Activated T-helper 1 cell treated with anti-CD3 and anti-CD28 coated beads, Interleukin-12 subunit alpha, Interleukin-12 subunit beta, Interleukin-2, Interleukin-4 antibody, amounts not matched to agents 30 ng/mL and 10 ng/mL and 1 ng/mL, durations not matched to agents 14 hours and 24 hours and 36 hours (primary cell): ENCODE measurements at places on chromosomes 1 and 21.

DNA sequence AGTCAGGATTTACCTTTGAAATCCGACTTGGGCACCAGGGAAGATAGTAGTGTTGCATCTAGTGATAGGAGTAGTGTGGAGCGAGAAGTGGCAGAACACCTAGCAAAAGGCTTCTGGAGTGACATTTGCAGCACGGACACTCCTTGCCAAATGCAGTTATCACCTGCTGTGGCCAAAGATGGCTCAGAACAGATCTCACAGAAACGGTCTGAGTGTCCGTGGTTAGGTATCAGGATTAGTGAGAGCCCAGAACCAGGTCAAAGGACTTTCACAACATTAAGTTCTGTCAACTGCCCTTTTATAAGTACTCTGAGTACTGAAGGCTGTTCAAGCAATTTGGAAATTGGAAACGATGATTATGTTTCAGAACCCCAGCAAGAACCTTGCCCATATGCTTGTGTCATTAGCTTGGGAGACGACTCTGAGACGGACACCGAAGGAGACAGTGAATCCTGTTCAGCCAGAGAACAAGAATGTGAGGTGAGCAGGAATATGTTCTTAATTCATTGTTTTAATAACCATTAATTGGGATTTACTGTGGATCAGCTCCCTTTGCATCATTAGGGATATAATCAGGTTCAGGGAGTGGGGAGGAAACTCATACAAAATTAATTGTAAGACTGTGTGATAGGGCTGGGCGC is 28.3 kb downstream of the BACH1 start:
- no peak for DNase-seq

- no peak for DNase-seq
These were observed 15.0 kb downstream of the BTG3 start for GRCh38 chr21:17597680-17598079.

DNA sequence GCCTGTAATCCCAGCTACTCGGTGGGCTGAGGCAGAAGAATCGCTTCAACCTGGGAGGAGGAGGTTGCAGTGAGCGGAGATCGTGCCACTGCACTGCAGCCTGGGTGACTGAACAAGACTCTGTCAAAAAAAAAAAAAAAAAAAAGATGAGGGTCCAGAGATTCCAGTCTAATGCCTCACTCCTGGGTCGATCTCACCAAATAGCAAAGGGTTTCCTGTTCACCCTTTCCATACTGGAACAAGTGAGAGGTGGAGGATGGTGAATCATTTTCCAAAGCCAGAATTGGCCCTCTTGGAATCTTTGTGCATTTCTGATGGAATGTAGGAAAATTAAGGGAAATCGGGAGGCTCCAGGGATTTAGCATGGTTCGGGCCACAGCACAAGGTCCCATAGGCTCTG is 58.1 kb upstream of the ZNF648 start:
- no peak for DNase-seq

GRCh38 chr1:216702170-216702569 is 21.1 kb downstream of the ESRRG start:
- no peak for DNase-seq

- no peak for DNase-seq
These were observed 9.7 kb upstream of the LHX8 start for GRCh38 chr1:75124510-75124909.

DNA sequence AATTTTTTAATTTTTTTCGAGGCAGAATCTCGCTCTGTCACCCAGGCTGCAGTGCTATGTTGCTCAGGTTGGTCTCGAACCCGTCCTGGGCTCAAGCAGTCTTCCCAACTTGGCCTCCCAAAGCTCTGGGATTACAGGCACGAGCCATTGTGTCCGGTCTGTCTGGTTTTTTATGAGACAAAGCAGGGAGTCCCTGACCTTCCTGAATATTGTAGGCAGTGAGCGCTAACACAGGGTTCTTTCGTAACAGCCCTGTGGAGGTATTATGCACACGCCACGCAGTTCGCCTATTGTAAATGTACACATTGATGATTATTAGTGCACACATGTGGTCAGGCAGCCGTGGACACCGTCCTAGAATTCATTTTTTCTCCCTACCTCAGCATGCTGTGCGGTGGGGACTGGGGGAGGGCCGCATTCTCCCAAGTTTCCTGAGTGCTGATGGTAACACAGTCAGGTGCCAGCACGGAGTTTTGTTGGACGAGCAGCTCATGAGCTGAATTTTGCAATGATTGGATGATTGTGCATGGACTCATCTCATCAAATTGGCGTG is 19.6 kb downstream of the SPSB1 start:
- DNase-seq, result no peak

DNA sequence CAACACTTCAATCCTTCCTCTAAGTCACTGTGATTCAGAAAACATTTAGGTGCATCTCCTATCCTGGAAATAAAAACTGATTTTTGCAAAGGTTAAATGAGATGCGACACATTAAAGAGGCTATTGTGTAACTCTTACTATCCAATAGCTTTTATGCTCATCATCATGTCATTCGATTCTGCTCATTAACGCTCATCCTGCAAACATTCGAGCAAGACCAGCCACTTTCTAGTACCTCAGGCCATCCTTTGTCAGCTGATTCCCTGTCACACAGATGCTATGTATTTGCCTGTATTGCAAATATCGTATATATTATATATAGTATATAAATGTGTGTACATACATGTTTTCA is 131.6 kb downstream of the TLR5 start:
- no peak for DNase-seq

DNA sequence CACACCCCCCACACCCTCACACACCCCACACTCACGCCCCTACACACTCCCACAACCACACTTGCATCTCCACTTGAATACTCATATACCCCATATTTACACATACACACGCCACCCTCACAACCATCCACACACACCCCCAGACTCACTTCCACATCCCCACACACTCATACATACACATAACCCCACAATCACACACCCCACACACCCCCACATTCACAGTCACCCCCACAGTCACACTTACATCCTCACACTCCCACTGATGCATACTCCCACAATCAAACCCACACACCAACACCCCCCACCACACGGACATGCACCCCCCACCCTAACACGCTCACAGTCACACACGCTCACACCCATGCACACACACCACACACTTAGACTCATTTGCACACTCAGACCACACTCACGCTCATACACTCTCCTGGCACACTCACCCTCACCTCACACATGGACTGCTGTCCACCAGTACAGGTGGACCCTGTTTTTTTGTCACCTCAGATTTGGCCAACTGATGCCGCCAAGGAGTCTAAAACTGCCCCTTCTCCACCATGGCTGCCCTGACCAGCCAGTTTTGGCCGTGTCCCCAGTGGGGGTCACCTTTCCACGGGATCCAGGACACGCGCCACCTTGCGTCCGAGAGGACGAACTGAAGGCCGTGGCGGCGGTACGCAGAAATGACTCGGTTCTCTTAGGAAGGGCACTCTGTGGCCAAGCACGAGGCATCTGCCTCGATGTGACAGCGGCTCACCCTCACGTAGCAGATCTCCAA is 45.3 kb upstream of the EDN2 start:
- DNase-seq, result no peak

GRCh38 chr1:2439369-2439768 is 27.0 kb upstream of the PEX10 start:
- DNase-seq, result no peak

GRCh38 chr1:205656236-205656635 is 24.1 kb downstream of the SLC45A3 start:
- no peak for DNase-seq

DNA sequence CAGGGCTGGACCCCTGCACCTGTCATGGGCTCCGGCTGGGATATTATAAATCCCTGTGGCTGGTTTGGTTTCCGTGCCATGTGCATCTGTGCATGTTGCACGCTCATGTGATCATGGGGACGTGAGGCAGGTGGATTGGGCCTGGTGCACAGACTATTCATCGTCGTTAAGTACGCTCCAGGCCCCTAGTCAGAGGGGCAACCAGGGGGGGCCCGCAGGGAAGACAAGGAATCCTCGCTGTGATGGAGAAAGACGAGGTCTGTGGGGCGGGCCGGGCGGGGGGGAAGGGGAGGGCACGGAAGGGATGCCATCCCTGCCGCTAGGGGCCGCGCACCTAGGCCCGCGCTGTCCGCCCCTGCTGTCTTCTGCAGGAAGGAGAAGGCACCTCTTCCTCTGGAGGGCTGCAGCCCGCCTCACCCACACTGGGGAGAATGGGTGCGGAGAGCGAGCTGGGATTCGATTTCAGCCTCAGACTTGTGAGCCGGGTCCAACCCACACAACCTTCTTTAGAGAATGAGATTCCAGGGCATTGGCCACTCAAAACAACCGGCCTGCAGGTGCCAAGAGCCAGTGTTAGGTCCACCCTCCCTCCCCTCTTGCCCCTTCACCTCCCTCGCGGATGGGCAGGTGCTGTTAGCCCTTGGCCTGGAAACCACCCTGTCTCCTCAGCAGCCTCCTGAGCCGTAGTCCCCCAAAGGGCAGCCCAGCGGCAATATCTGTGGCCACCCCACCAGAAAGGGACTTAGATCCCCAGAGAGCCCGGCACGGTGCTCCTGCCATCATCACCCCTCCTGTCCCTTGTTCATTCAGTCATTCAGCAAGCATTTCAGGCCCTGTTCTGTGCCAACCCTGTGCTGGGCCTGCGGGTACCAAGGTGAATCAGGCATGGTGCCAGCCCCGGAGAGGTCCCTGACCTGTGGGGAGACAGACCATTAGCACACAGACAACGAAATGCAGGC is 950 bp upstream of the LRP8 start:
- DNase-seq, result peak; percentile 4

DNA sequence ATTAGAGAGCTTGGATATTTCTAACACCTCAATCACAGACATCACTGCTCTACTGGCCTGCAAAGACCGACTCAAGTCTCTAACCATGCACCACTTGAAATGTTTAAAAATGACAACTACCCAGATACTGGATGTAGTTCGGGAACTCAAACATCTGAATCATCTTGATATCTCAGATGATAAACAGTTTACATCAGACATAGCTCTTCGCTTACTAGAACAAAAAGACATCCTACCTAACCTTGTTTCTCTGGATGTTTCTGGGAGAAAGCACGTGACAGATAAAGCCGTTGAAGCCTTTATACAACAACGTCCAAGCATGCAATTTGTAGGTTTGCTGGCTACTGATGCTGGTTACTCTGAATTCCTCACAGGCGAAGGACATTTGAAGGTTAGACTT is 45.1 kb downstream of the ZYG11B start:
- DNase-seq, result no peak

GRCh38 chr1:186930238-186930637 is 101.5 kb downstream of the PLA2G4A start:
- no peak for DNase-seq

- no peak for DNase-seq
These were observed 122.1 kb upstream of the SERBP1 start for GRCh38 chr1:67552336-67552759.

GRCh38 chr1:168344517-168344916 is 63.8 kb downstream of the TBX19 start:
- no peak for DNase-seq

DNA sequence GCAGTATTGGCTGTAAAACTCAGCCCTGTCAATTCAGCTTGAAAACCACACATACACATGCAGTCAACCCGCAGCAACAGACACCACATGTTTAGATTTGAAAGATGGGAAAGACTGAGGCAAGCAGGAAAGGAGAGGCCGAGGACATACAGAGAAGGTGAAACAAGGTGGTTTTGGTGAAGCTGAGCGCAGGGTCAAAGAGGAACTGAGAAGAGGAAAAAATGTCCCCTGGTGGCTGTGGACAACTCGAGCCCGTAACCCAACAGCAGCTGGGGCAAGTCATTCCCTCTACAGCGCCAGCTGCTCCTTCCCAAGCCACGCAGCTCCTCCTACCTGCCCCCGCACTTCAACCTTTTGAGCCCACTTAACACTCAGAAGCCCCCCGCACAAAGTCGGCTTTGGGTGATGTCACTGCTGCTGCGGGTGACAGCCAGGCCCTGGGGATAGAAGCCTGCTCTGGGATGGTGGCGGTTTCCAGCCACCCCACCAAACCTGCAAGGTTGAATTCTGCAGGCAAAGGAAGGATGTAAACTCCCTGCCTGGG is 63.0 kb downstream of the KCNN3 start:
- DNase-seq, result no peak

DNA sequence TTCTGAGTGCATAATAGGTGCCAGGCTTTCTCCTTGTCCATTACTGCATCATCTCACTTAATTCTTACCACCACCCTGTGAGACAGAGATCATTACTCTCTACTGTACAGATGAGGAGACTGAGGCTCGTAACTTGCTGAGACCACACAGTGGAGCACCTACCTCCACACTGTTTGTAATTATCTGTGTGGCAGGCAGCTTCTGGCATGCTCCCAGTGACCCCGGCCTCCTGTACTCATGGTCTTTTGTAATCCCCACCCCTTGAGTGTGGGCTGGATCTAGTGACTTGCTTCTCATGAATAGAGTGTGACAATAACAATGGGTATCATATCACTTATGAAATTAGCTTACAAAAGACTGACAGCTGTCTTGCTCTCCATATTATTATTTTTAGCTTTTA is 407.3 kb downstream of the MATN1 start:
- DNase-seq, result no peak

GRCh38 chr1:100455478-100456072 is 82.4 kb upstream of the GPR88 start:
- DNase-seq, result no peak

DNA sequence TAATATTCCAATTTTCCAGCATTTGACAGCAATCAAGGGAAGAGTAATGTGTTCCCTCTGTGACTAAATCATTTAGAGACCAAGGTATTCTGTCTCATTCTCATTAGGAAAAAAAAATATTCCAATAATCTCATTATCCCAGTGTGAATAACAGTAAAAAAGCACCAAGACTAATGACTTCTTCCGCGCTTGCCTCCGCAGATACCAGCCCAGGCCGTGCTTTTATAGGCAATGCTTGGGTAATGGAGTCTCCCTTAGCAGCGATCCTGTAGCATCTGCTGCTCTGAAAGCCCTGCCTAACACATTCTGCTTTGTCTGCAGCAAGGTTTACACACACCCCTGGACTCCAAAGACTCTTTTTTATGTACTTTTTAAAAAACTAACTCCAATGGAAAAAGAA is 470.0 kb upstream of the CAMK1G start:
- DNase-seq, result no peak

- no peak for DNase-seq
These were observed 14.7 kb upstream of the C1QA start for GRCh38 chr1:22621761-22622160.

GRCh38 chr1:86798608-86799291 is 94.4 kb downstream of the SH3GLB1 start:
- no peak for DNase-seq
